ENCODE measurements at places on chromosomes 5 and 9.

GRCh38 chr5:56367748-56368147 lies 134.6 kb upstream of the ANKRD55 start:
- no peak for DNase-seq

- peak; percentile 22 for DNase-seq
These were observed 277.8 kb upstream of the FTMT start for GRCh38 chr5:121573721-121574382.

GRCh38 chr5:145084834-145085233 lies 750.3 kb downstream of the PRELID2 start:
- DNase-seq = no peak

GRCh38 chr5:66848749-66849641 lies 252.8 kb downstream of the MAST4 start:
- DNase-seq = no peak

- DNase-seq = peak; percentile 87
These were observed 136.1 kb downstream of the RGS3 start for GRCh38 chr9:113599646-113600022.

DNA sequence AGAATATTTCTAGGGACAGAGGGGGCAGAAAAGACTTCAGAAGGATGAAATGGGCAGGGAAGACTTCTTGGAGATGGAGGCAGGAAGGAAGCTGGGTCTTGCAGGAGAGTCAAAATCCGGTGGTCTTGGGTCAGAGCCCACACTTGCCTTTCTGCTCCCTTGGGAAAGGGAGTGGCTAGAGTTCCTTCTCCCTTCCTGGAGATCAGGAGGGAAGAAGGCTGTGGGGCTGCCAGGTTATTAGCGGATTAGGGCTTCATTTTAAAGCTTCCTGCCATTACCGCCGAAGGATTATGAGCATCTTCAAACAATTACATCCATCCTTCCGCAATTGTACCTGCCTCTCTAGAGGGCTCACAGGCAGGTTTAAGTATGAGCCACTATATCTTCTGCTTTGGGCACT lies 19.2 kb upstream of the SYNPO start:
- no peak for DNase-seq

DNA sequence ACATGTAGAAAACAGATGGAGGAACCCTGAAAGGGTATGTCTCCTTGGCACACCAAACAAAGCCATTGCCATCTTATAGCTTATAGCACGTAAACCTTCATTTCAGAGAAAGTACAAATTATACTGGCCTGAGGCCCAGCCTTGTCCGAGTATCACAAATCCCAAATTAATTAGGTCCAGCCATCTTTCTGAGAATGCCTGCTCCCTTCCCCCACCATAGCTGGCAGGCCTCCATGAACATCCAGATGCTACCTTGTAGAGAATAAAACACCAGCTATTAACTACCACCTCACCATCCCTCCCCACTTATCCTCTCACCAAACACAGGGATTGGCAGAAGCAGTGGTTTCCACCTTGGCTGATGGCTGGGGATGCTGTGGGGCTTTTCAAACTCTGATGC lies 224.0 kb downstream of the SPOCK1 start:
- no peak for DNase-seq

DNA sequence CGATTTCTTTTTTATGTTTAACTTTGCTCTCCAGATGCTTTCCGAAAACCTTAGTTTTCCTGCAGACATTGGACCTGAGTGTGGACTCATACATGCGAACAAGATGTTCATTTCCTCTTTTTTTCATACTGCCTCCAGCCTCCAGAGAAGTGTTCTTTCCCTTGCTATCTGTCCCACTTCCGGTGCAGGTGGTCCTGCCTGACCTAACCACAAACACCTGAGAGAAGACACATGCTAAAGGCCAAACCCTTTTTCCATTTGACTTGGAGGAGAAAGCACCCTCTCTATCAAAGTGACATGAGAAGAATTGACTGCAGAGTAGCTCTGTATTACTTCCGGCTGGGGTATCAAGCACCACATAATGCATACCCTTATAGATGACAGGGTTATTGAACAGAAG lies 334.0 kb downstream of the ARHGEF28 start:
- DNase-seq = no peak

DNA sequence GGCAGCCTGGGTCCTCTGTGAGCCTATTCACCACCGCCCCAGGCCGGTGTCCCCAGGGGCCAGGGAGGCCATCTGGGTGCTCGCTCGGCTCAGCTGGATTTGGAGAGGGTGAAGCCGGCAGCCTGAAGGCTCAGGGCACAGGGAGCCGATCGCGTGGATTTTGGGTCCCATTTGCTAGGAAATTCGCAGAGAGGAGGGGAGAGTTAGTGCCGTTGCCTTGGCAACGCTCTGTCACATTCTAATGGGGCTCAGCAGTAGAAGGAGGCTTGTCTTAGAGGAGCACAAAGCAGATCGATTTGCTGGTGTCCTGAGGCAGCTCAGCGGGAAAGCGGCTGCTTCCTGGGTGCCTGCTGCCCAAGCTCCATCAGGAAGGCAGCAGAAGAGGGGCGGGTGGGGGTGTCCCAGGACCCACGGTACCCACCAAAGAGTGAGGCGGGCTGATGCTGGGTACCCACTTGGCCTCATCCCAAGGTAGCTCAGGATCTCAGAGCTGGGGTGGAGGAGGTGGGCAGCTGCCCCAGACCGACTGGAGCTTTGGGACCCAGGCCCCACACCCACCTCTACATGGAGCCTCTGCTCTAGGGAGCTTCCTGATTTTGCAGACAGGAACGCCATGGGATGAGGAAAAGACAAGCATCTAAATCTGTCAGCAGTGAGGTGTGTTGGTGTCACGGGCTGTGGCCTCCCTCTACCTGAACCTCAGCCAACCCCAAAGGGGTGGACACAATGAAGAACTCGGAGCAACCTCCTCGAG lies 17.1 kb upstream of the OLFM1 start:
- DNase-seq = no peak

- DNase-seq = peak; percentile 86
These were observed 556 bp downstream of the PCDHGC3 start for GRCh38 chr5:141476132-141476911.

DNA sequence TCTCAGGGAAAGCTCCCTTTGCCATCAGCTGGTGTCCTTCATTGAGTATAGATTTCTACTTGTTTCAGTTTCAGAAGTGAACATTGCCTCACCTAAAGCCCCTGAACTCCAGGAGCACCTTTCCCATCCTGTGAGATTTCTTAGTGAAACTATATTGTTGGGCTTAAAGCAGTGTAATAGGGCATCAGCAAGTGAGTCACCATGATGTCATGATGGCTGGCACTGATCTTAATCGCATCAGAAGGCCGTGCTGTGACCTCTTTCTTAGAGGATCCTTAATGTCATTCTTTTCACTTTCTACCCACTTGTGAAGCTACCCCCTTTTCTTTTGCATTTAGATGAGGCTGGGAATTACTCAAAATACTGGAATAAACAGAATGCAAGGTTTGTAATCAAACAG lies 401.3 kb downstream of the MTRR start:
- DNase-seq = no peak

DNA sequence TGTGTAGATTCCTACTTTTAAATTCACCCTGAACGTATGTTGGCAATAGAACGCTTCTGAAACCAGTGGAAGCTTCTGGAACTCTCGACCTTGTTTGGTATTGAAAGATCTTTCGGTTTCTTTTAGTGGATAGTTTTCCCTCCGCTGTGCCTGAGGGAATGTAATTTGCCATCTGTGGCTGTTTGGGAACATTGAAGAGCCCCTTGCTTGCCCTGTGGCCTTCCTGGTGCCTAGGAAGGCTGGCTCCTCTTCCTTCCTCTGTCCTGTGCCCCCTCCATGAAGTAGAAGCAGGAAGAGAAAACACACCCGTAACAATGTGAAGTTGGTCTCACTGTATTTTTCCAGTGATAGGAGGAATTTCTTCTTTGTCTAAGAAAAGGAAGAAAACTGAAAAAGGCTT lies 274.3 kb downstream of the AOPEP start:
- no peak for DNase-seq

GRCh38 chr9:2623288-2624050 lies 1.9 kb downstream of the VLDLR start:
- DNase-seq = peak; percentile 79

DNA sequence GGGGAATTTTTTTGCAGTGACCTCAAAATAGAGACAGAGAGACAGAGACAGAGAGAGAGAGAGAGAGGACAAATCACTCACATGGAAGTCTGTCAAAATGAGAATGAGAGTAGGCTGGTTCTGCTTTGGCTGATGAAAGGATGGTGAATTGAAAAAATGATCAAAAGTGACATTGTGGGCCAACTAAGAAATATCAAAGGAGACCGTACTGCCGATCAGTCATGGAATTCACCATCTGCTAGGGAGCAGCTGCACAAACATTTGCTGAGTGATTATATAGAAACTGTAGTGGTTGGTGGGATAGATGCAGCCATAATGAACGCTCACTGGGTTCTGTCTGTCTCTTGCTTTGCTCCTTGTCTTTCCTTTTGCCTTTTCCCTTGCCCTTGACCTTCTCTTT lies 476.6 kb upstream of the SGCD start:
- no peak for DNase-seq

DNA sequence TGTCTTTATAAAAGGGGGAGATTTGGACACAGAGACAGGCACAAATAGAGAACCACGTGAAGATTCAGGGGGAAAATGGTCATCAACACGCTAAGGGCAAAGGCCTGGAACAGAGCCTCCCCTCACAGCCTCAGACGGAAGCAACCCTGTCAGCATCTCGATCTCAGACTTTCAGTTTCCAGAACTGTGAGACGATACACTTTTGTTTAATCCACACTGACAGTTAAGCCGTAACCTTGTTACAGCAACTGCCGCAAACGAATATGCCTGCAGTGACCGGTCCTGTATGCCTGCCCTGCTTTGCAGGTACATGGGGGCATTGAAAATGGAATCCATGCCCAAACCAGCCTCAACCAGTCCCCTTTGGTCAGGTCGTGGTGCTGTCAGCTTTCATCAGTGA lies 139.5 kb downstream of the ATPSCKMT start:
- DNase-seq = no peak

- no peak for DNase-seq
These were observed 73.9 kb upstream of the BRINP1 start for GRCh38 chr9:119443179-119443578.

GRCh38 chr5:113760486-113760885 lies 247.0 kb downstream of the YTHDC2 start:
- peak; percentile 29 for DNase-seq

DNA sequence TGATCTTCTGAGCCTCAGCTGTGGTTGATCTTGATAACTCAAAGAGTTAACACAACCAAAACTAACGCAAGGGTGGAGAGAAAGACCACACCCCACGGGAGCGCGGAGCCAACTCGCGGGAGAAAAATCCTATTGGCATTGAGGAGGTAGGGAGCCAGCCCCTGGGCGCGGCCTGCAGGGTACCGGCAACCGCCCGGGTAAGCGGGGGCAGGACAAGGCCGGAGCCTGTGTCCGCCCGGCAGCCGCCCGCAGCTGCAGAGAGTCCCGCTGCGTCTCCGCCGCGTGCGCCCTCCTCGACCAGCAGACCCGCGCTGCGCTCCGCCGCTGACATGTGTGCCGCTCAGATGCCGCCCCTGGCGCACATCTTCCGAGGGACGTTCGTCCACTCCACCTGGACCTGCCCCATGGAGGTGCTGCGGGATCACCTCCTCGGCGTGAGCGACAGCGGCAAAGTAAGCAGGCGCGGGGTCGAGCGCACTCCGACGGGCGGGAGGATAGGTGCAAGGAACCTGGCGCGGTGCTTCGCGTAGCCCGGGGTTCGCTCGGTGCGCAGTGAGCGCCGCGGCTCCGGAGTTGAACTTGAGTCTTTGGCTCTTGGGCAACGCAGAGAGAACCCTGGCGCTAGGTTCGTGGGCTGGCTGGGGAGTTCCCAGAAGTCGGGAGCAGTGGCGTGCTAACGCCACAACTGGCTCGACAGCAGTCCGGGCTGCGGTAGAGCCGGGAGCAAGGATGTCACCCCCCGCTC lies at the start of gene GDA:
GDA (plus strand) TSS at position 210 of the 745 bp plus-strand sequence; CDS start at position 330, 120 bp downstream.
- DNase-seq = peak; percentile 36

- no peak for DNase-seq
These were observed 294.0 kb upstream of the SMARCA2 start for GRCh38 chr9:1721196-1721595.

DNA sequence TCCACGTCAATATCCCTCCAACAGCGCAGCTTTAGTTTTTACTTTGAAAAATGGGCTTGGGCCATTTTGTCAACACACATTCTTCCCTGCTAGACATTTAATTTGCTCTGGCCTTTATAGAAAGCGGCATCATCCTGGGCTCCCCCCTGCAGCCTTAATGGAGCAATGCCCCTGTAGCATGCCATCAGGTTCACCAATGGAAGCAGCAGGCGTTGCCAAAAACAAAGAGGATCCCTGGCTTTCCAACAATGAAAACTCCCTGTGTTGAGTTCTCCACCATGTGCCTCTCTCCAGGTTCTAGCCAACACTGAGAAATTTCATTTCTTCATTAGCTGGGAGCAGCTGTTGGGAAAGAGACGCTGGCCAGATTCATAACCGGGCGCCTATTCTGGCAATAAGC lies 139.5 kb downstream of the ZNF622 start:
- DNase-seq = no peak

- DNase-seq = no peak
These were observed 405.9 kb downstream of the ZSWIM6 start for GRCh38 chr5:61737964-61738340.

DNA sequence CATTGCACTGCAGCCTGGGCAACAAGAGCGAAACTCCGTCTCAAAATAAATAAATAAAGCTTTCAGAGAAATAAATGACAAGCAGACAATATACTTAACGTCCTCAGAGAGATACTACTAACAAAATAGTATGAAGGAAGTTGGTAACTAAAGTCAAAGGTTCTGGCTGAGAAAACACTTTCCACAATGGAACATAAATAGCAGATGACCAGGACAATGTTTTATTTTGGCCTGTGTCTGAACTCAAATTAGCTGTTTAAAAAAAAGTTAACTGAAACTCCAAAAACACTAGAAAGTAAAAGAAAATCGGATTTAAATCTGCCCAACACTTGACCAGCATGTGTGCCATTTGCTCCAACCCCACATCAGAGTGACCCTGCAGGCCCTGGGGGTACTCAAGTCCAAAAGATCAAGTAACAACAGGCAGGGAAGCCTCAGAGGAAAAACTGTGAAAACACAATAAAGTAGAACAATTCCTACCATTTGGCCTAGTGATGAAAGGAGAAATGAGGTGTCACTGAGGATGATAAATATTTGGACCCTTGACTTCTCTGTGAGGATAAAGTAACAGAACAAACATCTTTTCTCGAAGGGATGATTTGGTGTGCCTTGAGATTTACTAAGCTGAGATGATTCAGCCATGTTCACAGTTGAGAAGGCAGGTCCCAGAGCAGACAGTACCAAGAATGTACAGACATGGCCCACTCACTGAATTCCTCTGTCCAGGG lies 47.7 kb downstream of the LHFPL2 start:
- DNase-seq = peak; percentile 67

GRCh38 chr5:169089343-169089742 lies 211.6 kb downstream of the SLIT3 start:
- DNase-seq = no peak

- no peak for DNase-seq
These were observed 9.2 kb upstream of the GADD45G start for GRCh38 chr9:89595646-89596045.

- DNase-seq = peak; percentile 73
These were observed 34.5 kb downstream of the KCTD16 start for GRCh38 chr5:144205141-144205551.
